Lower lobe of right lung (tissue), 2 donors: ENCODE measurements at places on chromosomes 11 and 22.

- no peak for DNase-seq
Measured at GRCh38 chr11:100359281-100359680, 327.8 kb upstream of the ARHGAP42 start.

DNA sequence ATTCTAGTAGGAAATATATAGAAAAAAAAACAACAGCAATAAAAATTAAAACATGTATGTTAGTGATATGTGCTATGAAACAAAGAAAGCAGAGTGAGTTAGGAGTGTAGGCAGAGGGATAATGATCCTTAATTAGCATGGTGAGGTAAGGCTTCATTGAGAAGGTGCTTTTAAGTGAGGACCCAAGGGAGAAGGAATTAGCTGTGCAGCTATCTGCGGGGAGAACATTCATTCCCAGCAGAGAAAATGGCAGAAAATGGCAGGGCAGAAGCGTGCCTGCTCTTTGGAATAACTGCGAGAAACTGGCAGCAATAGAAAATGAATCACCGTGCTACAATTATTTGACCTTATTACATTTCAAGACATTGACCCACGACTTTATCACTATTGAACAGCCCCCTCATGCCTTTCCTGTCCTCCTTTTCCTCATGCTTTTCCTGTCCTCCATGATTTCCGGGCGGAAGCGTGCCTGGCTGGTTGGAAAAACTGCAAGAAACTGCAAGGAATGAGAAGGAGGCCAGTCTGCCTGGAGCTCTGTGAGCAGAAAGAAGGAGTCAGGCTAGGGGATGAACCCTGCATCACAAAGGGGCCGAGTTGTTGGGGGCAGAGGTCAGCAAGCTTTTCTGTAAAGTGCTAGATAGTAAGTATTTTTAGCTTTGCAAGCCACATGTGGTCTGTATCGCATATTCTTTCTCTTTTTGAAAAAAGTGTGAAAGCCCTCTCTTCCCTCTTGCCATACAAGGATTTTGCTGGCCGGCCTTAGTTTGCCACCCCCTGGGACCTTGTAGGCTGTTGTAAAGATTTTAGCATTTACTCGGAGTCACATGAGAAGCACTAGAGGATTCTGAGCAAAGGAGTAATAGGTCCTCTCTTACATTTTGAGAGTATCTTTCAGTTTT lies 37.1 kb upstream of the SWAP70 start:
- no peak for DNase-seq

GRCh38 chr11:97657852-97658251 lies 1268.0 kb downstream of the JRKL start:
- no peak for DNase-seq

DNA sequence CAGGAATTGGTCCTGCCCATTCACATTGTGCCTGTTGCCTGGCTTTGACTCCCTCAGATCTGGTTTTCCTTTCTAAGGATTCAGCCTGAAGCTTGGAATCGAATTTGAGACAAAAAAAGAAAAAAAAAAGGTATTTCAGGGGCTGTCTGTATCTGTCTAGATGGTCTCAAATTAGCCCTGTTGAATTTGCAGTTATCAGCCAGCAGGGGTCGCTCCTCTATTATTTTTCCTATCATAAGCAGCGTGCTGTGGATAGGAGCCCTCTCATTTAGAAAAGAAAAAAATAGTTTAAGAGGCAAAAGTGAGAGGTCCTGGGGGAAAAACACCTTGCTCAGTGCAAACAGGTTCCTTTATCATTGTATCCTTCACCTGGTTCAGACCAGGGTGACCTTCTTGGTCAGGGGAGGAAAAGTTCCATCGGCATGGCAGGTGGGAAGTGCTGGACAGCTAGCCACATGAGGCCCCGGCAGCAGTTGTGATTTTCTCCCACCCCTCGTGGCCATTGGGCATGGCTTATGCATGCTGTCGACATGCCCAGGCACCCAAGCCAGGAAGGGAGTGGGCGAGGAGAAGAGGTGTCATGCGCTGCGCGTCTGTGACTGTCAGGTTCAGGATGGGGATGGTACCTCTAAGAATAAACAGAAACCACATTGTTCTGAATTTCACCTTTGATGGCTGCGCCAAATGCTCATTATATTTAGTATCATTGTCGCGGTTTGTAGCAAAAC lies 13.1 kb downstream of the OR5AK2 start:
- DNase-seq: no peak

GRCh38 chr22:23696326-23696851 lies 5.6 kb downstream of the RGL4 start:
- peak; percentile 66 for DNase-seq

DNA sequence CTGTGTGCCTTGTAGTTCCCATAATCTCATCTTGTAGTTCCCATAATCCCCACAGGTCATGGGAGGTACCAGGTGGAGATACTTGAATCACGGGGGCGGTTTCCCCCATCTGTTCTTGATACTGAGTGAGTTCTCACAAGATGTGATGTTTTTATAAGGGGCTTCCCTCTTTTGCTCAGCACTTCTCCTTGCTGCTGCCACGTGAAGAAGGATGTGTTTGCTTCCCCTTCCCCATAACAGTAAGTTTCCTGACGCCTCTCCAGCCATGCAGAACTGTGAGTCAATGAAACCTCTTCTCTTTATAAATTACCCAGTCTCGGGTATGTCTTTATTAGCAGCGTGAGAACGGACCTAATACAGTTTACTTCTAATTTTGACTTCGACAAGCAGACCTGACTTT lies 14.0 kb upstream of the SMIM38 start:
- no peak for DNase-seq

DNA sequence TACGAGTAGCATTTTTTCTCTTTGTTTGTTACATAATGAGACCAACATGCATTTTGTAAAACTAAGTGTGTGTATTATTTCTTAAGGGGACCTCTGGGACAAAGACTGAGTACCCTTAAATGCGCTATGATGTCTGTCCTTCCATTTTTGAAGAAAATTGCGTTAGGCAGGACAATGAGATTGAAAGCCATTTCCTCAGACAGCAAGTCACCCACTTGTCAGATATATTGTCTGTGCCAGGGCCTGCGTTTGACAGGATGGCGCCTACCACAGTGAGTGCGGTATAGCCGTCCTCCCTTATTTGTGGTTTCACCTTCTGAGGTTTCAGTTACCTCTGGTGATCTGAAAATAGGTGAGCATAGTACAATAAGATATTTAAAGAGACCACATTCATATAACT lies 2.2 kb downstream of the AP2A2 start:
- no peak for DNase-seq

DNA sequence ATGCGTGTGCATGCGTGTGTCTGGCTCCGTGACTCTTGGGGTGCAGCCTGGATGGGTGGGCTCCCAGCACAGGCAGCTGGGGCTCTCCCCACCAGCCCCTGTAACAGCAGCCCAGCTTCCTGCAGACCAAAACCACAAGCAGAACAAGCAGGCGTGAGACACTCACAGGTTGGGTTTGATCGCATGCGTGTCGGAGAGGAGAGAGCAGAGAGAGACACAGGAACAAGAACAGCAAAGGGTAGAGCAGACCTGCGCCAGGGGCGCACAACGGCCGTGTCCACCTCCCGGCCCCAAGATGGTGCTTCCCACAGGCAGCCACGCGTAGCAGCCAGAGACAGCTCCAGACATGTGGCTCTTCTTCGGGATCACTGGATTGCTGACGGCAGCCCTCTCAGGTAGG lies at the start of gene CD6:
Gene CD6, plus strand, starts transcription at position 161 of the 400 bp plus-strand sequence. Its CDS starts 186 bp downstream, at position 347.
- no peak for DNase-seq

DNA sequence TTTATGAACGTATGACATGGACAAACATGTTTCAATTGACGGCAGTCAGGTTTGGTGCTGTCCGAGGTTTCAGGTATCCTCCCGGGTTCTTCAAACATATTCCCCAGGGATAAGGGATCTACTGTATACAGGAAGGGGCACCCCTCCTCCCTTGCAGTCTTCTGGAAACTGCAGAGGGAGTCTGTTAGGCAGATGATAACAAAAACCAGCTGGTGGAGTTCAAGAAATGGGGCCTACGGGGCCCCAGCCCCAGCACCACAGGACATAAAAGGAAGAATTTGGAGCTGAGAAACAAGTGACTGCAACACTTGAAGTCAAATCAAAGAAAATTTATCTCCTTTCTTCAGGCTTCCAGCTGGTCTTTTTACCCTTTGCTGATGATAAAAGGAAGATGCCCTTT lies 32.1 kb downstream of the SNU13 start:
- DNase-seq: no peak

DNA sequence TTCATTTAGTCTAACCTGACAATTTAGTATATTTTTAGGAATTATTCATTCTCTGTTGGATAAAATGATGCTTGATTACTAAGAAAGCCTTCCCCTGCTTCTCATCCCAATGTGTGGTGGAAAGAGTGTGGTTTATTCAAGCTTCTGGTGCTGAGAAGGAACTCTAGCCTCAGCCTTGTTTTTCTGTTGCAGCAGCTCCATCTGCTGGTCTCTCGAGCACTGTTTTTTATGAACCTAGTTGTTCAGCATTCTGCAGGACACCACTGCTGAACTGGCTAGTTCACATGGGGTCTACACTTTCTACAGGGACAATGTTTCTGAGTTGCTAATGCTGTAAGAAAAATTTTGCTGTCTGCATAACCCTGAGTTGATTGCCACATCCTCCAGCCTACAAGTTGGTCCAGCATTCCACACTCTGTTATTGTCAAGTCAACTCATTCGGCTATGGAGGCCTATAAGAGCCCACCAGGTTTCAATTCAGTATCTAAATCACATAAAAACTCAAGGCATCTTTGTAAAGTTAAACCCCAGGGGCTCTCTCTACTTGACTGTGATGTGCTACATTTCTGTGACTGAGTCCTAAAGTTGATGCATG lies 14.3 kb downstream of the OR2AG2 start:
- DNase-seq: no peak

- DNase-seq: no peak
Measured at GRCh38 chr11:13784855-13785254, 116.4 kb downstream of the FAR1 start.

GRCh38 chr11:1039481-1040427 lies 3.2 kb upstream of the MUC6 start:
- DNase-seq: peak; percentile 76

- no peak for DNase-seq
Measured at GRCh38 chr11:75715688-75716087, 1.9 kb upstream of the MOGAT2 start.

GRCh38 chr11:86013713-86014112 lies 55.2 kb downstream of the PICALM start:
- DNase-seq: no peak

DNA sequence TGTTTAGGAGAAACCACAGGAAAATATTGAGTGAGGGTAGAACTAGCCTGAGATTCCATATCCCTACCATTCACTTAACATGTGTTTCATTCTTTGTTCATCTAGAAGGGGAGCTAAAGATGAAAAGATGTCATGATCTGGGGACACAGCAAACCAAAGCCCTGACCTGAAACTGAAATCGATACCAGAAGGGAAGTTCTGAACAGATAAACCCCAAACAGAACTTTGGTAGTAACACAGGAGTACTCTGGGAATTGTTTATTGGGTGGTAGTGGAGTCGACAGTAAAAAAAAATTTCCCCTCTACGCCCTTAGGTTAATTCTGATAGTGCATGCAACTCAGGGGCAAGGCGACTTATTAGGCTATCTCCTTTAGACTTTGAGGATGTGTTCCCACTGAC lies 27.2 kb downstream of the OR2AT4 start:
- DNase-seq: no peak

DNA sequence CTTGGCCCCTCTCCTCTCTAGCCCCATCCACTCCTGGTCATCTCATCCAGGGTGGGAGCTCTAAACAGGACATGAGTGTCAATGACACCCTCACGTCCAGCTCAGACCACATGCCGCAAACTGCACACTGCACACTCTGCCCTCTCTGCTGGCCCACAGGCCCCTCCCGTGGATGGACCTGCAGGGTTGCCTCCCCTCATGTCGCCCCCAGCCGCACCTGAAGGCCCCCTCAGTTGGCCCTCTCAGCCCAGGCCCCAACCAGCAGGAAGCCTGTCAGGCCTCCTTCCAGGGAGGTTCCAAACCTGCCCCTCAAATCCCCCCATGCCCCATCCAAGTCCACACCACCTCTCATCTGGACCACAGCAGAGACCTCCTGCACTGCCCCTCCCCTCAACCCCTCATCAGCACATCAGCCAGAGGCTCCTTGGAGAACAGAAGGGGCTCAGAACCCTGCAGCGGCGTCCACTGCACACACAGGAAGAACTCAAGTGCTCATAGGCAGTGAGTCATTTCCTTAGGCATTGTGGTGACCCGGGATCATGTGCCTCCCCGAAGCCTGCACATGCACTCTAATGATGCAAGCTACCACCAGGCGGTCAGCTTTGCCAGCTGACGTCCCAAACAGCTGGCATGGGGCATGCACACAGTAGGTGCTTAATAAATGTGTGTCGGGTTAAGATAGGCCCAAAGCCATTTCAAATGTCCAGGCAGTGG lies 12.9 kb upstream of the CDKN1C start:
- peak; percentile 87 for DNase-seq

- no peak for DNase-seq
Measured at GRCh38 chr11:34300026-34300925, 57.5 kb downstream of the ABTB2 start.

DNA sequence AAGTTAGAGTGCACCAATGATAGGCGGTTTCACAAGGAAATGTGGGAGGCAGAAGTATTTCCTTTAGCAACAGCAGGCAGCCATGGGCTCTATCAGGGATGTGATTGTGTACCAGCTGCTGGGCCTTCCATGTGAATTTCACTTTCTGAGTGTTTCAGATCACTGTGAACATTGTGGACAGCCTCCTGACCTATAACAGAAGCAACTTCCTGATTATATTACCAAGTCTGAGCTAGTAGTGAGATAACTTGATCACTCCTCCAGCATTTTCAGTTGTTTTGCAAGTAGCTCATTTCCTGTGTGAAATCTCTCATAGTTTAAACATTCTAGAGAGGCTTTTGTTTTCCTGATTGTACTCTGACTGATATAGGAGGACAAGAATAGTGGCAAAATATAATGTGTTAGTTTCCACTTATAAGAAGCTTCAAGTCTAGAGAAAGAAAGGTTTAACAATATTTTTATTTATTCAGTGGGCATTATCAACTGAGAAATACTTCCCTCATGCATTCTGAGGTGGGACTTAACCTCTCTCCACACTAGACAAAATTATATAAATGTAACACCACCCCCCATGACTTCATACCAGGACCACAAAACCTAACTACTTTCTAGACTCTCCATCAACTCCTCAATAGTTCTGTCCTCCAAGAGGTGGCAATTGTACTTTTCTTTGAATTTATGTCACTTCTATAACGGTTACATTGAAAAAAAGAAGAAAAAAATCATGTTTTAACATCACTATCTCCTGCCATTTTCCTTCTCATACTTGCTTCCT lies 184.2 kb upstream of the LUZP2 start:
- no peak for DNase-seq

DNA sequence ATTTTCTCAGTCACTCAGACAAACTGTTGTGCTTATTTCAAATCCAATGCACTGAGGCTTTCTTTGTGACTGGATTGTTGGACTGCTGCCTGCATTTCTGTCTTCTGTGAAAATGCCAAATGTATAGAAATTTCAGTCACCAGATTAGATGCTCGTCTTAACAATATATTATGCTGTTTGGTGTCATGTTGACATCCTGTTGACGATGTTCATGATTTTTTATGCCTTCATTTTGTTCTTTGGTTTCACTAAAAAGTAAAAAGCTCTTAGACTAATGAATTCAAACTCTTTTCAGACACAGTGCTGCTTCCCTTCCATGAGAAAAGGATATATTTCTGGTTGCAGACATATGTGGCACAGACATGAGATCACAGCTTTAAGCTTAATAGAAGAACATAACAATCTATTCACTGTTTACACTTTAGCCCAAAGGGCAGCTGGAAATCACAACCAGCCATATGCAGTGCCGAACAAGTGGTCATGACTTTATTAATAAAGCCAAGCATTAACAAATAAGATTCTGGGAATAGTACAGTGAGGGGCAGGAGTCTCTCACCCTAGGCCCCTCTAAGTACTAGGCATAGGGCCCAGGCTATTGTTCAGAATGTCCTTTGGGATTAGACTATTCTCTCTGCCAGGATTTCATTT lies 9.4 kb upstream of the SOX6 start:
- DNase-seq: no peak
